Neural progenitor cell (in vitro differentiated cells): ENCODE measurements at places on chromosomes 2 and 18.

GRCh38 chr2:70674636-70675430, 93.2 kb downstream of the ADD2 start:
- no peak for DNase-seq

GRCh38 chr2:128263902-128264331, 54.8 kb downstream of the HS6ST1 start:
- DNase-seq = no peak

DNA sequence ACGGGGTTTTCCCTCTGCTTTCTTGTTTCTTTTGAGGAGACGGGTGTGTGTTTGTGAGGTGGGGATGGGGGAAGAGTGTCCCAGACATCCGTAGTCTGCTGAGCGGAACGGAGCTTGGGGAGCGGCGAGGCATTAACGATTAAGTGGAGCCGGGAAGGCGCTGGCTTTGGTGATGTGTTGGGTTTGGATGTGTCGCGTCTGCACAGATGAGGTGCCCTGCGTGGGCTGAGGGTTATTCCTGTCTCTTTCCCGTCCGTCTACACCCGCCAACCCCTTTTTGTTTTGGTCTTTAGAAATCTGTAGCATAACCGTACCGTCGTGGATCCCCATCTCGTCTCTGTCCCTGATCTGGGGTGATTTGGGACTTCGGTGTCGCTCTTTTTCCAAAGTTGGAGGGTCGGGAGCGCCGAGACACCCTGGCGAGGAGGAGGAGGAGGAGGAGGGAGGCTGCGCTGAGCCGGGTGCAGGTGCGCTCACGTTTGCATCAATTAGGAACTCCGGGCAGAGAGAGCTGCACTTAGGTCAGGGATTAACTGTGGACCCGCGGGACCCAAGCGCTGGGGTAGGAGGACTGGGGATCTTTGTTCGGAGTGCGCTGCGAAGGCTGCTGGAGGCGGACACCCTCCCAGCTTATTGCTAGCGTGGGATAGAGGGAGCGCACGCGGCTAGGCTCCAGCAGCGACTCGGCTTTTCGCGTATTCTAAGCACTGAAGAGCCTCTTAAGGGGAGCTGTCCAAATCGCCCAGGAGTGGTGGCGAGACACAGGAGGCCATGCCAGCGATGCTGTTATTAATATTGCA, 720.3 kb downstream of the DPP10 start:
- peak; percentile 68 for DNase-seq

GRCh38 chr18:31450409-31450808, 2.9 kb downstream of the DSG3 start:
- DNase-seq = no peak

DNA sequence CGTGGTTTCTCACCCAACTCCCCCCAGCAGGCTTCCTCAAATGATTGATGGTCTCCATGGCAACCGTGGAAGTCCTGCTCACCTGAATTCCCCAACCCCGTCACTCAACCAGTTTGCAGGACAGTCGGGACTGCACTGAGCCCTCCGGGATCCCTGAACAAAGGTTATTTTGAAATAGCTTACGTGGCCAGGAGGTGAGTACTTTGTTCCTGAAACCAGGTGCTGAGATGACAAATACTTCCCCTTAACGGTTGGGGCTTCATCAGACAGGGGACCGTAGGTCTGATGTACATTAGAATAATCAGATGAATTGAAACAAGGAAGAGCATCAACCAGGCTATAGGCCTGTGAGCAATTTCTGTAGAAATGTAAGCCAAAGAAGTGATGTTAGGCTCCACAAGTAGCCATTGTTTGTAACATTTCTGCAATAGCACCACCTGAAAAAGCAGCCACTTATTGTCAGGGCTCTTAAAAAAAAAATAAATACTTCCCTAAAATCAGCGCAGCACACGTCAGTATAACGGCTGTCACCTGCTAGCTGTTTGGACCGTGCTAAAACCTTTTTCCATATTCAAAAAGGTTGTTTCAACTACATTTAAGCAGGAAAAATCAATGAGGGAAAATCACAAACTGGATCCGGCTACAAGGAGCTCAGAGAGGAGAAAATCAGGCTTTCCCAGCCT, 206.4 kb upstream of the ID2 start:
- DNase-seq = peak; percentile 45

DNA sequence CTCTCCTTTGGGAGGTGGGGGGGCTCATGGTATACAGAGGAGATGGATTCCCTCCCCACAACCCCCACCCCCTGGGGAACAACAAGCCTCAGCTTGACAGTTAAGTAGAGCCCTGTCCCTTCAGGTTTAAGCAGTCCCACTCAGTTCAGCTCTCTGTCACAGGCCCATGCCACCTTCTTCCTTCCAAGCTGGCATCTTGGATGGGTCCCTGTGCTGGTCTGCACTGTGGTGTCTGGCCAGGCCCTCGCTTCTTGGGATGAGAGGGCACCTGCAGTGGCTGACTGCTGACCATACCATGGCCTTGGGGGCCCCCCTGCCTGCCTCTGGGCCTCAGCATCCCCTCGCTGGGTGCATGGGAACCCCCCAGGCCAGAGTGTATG, 20.4 kb upstream of the GPR17 start:
- no peak for DNase-seq

GRCh38 chr2:81981585-81981984, 1677.0 kb upstream of the LRRTM1 start:
- no peak for DNase-seq

- no peak for DNase-seq
Measured at GRCh38 chr2:216903470-216903869, 43.6 kb upstream of the TNP1 start.

GRCh38 chr18:46196627-46197243, 92.5 kb downstream of the HAUS1 start:
- DNase-seq = no peak

DNA sequence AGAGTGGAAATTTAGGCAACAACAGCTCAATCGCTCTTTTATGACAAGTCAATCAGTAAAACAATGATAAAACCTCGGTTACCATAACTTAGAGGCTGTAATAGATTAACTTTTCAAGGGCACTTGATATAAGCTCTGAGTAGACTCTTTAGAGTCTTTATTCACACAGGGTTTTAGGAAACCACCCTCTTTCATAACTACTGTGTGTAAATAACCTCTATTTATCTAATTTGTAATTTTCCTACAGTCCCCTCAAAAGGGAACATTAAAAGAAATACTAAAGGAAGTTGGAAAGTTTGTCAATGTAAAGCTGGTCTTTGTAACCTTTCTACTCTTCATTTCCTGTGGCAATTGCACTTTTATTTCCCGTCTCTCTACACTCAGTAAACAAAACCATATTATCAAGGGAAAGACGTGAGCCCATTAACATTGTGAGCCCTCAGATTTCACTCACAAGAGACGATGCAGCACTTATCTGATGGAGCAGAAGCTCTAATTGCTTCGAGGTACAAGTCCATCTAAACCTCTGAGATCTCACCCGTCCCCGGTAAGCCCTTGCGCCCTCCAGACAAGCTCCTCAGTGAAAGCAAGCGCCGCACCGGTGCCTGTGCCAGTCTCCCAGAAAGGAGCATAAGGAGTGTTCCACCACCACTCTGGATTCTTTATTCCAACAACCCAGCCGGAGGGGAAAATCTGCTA, 1.1 kb upstream of the HOXD1 start:
- peak; percentile 16 for DNase-seq

DNA sequence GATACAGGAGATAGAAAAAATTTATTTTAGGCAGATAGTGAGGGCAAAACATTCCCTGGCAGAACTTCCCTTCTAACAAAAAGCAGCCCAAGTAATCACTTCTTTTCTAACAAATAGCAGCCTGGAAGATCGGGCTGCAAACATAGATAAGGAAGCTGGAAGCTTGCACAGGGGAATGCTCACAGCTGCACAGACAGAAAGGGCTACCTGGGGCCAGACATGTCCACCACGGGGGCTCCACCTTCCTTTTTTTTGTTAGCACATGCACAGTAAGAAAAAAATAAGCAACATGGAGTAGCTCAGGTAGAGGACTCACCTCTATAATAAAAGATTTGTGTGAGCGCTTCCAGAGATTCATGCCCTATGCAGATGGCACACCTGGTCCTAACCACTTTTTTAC, 420.5 kb downstream of the PTH2R start:
- DNase-seq = no peak

GRCh38 chr2:219073413-219074129, 12.8 kb upstream of the IHH start:
- DNase-seq = peak; percentile 87

- peak; percentile 57 for DNase-seq
Measured at GRCh38 chr2:239349453-239350135, 51.2 kb downstream of the HDAC4 start.

- no peak for DNase-seq
Measured at GRCh38 chr18:12884406-12885323, 628 bp upstream of the PTPN2 start.

- no peak for DNase-seq
Measured at GRCh38 chr2:32474381-32474780, 117.6 kb downstream of the BIRC6 start.

- no peak for DNase-seq
Measured at GRCh38 chr2:160255408-160255807, 55.3 kb upstream of the ITGB6 start.

DNA sequence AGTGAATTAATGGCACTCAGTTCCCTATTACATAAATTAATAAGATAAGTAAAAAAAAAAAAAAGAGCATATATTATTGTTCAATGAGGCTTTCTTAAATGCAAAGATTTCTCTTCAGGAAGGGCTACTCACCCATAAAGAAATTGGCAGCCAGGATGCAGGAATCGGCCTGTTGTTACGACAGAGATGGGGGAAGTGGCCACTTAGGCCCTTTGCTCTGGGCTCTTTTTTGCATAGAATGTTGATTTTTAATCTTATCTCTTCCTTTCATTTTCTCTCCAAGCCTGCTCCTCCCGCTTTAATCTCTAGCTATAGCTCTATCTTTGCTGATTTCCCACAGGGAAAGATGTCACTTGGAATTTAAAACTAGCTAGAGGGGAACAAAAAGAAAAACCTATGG, 391.8 kb upstream of the CRIM1 start:
- DNase-seq = no peak
